Stimulated activated CD4-positive, alpha-beta T cell treated with anti-CD3 and anti-CD28 coated beads, Interleukin-1b, Interleukin-23, amount 100 ng/mL, for 24 hours (primary cell): ENCODE measurements at places on chromosomes 1 and 21.

DNA sequence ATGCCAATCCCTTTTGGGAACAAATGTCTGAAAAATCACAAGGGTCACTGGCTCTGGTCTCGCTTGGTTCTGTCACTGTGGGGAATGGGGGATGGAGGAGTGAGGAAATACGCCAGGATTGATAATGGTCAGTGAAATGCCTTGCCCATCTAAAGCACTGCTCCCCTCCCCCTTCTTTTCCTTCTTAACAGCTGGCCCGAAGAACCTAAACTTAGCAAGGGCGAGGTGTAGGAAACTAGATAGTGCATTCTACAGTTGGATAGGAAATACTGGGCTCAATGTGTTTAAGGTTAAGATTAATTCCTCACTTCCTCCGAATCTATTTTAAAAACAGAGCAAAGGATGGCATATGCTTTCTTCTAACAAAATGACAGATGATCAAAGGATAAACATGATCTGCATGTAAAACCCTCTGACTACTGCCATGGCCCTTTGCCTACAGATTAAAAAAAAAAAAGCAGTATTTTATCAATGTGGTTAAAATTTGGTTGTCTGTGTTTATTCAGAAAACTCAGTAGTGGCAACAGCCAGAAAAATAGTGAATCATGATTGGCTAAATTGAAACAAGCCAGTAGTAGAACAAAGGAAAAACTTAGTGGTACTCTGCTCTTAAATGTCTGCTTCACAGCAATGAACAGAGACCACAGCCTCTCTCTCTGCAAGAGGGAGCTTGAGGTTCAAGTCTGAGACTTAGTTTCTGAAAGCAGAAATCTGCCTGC lies 86.1 kb upstream of the VAV3 start:
- no peak for DNase-seq

- DNase-seq, result no peak
Observed at GRCh38 chr1:228037401-228038386, 30.9 kb downstream of the WNT3A start.

GRCh38 chr1:1033731-1034438 lies 14.0 kb downstream of the AGRN start:
- DNase-seq, result no peak

DNA sequence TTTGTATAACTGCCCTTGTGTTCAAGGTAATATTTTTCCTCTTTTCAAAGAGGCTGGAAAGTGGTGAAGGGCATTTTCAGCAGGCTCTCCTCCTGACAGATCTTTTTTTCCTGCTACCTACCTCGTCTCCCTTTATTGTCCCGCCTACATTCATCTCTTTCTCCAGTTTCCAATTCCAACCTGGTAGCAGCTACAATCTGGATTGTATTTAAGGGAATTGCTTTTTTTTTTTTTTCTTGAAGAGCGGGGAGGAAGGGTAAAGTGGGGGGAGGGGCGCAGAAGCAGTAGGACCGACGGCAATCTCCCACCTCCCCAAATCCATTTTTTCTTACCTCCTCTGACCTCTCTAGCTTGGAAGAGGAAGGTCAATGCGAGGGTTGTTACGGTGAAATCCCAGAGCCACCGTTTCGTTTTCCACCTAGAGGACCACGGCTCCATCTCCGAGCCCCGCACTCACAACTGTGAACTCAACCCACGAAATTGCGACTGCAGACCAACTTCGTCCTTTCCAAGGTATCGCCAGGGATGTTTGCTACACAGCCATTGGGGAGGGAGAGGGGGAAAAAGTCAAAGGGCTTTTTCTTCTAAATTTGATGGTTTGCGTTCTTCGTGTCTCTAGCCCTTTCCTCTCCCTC lies 464 bp downstream of the COL11A1 start:
- no peak for DNase-seq

DNA sequence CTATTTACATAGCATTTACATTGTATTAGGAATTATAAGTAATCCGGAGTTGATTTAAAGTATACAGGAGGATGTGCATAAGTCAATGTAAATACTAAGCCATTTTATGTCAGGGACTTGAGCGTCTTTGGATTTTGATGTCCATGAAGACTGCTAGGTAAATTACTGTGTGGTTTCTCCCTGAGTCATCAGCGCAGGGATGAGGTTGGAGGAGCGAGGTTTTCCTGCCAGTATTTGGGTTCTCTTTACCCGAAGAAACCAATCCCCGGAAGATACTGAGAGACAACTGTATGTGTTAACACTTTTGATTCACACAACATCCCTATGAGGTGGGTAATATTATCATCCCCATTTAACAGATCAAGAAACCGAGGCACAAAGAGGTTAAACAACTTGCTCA lies 29.3 kb downstream of the BATF3 start:
- DNase-seq, result no peak
